ENCODE measurements at places on chromosomes 3 and 15.

DNA sequence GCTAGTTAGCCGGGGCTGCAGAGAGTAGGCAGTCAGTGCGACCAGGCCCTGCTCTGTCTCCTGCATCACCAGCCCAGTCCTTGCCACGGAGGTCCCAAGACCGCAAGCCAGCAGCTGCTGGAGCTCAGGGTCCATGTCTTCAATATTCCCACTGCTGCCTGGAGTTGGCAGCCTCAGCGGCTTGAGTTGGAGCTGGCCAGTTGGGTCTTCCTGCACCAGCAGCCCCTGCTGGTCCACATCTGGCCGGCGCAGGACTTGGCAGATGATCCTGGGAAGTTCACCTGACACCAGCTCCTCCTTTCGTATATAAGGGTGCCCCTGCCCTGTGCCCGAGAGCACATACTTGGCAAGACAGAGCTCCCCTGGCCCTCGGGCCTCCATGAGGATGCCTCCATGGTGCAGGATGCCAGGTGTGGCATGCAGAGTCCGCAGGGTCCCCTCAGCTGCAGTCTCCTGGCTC, 5.7 kb downstream of the XIRP1 start:
- no peak for DNase-seq

- DNase-seq = no peak
Measured at GRCh38 chr3:144583871-144584270, 612.2 kb downstream of the DIPK2A start.

- DNase-seq = no peak
Measured at GRCh38 chr15:73313861-73314260, 54.9 kb downstream of the HCN4 start.

GRCh38 chr15:33098094-33099058, 96.1 kb downstream of the FMN1 start:
- peak; percentile 95 for DNase-seq

DNA sequence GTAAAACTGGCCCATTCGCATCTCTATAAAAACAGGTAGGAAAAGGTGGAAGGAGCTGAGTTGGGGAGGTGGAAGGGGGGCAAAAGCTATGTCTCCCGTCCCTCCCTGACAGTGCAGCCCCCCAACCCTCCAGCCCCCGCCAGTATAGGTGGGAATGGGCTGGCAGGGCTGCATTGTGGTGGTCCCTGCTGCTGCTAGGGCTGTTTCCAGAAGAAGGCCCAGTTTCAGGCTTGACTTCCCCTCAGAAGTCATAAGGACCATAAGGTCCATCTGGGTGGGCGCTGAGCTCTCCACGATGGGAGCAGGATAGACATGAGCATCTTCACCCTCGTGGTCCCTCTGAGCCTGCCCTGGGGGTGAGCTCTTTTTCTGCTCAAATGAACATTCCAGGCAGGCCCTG, 44.2 kb downstream of the APBA2 start:
- DNase-seq = no peak

DNA sequence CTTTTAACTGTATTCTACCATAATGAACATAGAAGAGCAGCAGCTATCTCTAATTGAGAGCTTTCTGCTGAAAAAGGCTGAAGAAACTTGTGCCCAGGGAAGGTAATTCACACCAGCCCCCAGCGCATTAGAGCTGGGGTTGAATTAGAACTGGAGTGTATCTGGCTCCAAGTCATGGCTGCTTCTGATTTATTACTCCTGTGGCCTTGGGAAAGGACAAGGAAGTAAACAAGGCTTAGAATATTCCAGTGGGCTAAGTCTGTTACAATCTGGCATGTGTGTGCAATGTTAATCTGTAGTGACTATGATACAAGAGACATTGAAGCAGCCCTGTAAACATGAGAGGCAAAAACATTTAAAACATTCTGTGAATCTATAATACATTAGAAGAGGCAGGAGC, 18.1 kb downstream of the CPA3 start:
- DNase-seq = no peak

DNA sequence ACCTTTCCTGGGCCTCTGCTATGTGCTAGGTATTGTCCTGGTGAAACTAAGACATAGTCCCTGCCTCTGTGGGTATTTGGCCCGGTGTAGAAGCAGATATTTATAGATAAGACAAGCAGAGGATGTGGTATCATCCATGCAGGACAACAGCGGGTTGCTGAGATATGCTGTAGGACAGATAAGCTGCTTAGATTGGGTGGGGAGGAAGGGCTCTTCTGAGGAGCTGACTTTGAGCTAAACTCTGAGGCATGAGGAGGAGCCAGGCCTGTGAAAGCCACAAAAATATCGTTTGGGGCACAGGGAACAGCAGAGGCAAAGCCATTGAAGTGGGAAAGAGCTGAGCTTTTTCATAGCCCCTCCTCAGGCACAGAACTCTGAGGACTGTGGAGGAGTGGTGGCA, 492.5 kb upstream of the CFAP20DC start:
- no peak for DNase-seq

GRCh38 chr3:152583963-152584362, 251.0 kb upstream of the P2RY1 start:
- no peak for DNase-seq

- DNase-seq = no peak
Measured at GRCh38 chr3:3141939-3142338, 15.2 kb downstream of the TRNT1 start.
